ENCODE measurements at places on chromosomes 3 and 15.

- DNase-seq: no peak
Observed at GRCh38 chr15:77168616-77169015, 97.7 kb upstream of the TSPAN3 start.

DNA sequence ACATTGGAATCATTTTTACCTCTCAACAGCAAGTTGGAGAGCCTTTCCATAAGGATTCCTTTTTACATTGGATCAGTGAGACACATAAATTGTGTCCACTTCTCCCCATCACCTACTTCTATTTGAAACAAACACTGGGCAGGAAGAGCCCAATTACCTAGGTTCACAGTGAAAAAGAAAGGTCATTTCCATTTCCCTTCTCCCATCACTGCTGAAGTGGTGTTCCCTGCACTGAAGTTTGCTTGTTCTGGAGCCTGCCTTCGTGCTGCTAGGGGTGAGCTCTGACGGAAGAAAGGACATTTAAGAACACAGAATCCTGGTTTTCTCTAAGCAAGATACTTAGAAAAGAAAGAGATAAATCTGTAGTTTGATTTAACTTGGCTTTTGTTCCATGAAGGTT, 123.8 kb upstream of the ZBTB20 start:
- DNase-seq: no peak

- no peak for DNase-seq
Observed at GRCh38 chr3:27487383-27487782, 3.2 kb upstream of the SLC4A7 start.

DNA sequence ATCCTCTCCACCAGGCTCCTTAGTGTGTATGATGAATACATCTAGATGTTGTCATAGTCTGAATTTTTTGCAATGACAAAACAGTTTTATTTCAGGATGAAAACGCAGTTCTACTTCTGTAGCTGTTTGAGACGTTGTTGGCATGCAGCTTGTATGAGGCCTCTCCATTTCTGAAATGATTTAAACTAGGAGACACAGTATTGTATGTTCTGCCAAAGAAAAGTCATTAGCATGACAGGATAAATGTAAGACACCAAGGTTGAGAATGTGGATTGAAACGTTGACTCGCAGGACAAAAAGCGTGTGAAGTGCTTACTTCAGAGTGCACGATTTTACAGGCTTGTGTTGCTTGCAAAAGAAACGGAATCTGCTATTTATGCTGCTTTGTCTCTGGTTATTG, 35.3 kb downstream of the ABHD17C start:
- DNase-seq: no peak

- DNase-seq: no peak
Observed at GRCh38 chr15:78398076-78398825, 39.8 kb upstream of the IREB2 start.

DNA sequence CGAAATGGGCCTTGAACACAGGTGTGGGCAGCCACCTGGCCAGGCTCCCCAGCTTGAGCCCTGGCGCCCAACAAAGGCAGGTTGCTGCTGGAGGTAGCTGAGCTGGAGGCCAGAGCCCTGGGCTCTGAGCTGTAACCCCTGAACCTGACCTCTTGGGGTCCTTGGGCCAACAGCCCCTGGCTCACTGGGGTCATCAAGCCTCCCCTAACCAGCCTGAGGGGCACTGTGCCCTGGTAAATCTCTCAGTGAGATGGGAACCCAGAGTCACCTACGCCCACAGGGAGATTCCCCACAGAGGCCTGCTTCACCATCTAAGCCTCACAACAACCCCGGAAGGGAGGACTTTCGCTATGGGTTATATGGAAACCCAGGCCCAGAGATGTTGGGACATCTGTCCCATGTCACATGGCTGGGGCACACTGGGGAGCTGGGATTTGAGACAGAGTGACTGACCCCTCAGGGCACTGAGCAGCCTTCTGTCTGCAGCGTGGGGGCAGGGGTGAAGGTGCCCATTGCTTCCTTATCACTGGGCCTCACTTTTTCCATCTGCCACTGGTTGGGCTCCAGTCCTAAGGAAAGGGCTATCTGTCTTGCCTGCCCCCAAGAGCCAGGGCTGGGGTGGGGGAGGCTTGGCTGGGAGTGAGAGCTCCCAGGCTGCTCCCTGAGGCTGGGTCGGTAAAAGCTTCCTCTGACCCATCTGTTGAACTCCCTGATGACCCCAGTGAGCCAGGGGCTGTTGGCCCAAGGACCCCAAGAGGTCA, 59.1 kb downstream of the IQSEC1 start:
- no peak for DNase-seq

GRCh38 chr3:72123908-72124441, 339.0 kb upstream of the PROK2 start:
- DNase-seq: no peak

GRCh38 chr3:42120866-42121265, 29.7 kb downstream of the TRAK1 start:
- DNase-seq: no peak

DNA sequence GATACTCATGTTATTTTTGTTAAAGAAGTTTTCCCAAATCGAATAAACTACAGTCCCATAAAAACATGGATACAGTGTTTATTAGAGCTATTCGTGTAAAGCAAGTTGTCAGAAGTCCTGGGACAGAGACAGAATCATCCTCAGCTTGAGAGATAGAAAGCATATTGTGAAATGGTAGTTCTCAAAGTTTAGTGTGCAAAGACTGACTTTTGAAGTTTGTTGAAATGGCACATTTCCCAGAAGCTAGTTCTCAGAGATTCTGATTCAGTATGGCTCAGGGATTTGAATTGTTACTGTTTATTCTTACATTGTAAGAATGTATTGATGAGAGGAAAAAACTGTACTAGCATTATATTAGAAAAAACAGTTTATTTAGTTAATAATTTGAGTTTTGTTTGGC, 22.1 kb downstream of the GABRR3 start:
- DNase-seq: no peak

DNA sequence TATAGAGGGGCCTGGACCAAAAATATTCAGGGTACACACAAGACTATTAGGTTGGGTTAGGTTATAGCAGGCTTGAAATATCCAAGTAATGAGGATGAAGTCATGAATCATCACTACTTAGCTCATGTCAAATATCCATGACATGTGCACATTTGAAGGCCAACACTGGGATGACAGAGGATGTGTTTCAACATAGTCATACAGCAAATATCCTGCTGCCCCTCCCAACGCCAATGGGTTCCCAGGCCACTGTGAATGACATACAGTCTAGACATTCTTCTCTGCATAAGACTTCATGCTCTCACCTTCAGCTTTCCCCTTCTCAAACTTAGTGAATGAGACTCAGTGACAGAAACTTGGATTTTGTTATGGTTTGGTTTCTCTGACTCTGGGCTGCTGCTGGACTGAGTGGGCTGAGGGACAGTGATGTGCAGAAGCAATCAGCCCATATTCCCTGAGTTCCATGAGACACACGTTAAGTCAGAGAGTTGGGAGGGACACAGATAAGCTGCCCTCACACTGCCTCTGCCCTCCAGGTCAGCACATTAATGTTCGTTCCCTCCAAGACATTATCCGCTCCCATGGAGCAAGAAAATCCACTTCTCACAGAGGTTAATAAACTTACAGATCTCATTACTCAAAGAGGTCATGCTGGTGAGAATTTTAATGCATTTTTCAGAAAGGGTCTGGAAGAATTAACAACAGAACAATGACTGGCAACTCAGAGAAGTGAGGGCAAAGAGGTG, 15.4 kb downstream of the HOMER2 start:
- DNase-seq: no peak

DNA sequence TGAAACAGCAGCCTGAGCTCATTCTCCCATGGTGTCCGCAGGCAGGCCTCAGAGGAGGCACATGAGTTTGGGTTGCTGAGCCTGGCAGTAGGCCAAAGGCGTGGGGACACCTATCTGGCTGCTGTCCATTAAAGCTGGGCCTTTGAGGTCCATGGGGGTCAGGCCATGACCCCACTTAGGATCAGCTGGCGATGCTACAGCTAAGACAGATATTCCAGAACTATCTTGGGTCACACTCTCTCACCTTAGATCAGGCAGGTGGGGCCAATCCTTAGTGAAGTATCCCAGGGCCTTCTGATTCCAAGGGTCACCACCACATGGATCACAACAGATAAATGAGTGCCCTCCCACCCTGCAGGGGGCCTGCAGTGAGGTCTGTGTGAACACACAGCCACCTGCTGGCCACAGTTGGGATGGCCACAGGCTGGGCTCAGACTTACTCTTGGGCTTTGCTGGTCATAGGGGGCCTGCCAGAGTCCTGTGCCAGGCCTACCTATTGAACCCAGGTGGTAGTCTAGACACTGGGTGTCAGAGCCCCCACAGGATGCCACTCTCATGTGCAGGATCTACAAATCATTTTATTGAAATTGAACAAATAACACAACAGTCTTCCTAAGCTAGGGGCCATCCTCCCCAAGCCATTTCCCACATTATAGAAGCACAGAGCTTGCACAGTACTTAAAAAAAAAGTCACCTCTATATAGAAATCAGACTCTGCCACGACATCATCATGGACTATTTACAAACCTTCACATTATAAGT, 2.0 kb upstream of the HYAL2 start:
- no peak for DNase-seq

GRCh38 chr3:188392076-188392475, 238.1 kb downstream of the LPP start:
- DNase-seq: no peak

DNA sequence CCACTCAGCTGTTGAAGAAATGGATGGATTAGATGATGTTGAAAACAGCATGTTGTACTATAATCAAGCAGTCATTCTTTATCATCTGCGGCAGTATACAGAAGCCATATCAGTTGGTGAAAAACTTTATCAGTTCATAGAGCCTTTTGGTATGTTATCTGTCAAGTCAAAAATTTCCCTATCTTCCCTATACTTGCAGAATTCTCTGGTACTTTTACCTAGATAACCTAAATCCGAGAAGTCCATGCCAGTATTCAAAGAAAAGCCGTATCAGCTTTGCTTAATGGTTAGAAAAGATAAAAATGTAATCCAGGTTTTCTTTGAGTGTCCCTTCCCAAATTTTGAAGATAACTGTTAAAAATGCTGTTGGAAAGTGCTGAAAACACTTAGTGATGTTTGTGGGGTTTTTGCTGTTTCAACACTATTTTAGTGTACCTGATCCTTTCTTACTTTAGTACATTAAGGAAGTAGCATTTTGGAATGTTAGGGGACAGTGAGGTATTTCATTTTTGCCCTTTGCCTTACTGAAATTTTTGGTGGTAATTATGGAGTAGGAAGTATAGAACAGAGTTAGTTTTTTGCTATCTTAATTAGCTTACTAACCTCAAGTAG, 23.8 kb downstream of the CNOT10 start:
- DNase-seq: no peak

DNA sequence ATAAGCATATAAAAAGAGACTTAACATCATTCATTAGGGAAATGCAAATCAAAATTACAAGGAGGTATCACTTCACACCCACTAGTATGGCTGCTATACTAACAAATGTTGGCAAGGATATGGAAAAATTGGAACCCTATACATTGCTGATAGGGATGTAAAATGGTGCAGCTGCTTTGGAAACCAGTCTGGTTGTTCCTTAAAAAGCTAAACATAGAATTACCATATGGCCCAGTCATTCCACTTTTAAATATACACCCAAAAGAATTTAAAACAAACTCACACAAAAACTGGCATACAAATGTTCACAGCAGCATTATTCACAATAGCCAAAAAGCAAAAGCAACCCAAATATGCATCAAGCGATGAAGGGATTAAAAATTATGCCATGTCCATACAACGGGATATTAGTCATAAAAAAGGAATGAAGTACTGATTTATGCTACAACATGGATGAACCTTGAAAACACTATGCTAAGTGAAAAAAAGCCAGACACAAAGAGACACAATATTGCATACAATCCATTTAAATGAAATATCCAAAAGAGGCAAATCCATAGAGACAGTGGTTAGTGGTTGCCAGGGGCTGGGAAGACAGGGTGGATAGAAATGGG, 118.3 kb downstream of the OSBPL10 start:
- no peak for DNase-seq

- DNase-seq: no peak
Observed at GRCh38 chr3:140448001-140448400, 229.9 kb upstream of the TRIM42 start.

DNA sequence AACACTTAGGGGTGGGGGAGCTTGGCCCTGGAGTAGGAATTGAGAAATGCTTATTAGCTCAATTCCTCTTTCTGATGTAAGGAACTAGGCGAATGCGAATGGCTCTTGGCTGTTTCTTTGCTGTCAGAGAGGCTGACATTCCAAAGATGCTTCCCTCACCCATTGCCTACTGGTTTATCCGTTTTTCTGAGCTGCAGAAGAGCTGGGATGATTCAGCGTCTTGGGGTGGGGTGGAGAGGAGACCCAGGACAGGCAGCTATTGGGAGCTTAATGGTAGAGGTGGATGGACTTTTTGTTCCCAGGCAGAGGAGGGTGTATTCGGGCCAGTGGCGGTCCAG, 9.8 kb downstream of the PLEKHO2 start:
- no peak for DNase-seq

DNA sequence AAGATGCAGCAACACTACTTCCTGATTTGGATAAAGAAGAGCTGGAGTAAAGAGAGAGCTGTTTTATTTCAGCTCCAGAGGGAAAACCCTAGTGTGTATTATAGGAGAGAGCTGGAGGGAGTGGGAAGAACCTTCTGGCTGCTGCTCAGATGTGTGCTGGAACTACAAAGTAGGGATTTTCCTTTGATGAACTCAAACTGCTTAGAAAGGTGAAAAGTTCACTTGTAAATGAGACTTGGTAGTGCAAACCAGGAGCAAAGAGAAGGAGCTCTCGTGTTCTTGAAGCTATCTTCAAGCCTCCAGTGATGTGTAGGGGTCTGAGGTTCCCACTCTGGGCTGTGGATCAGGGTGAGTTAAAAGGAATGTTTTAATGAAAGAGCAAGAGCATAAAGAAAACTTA, 110.4 kb downstream of the EDEM1 start:
- DNase-seq: no peak
